ENCODE measurements at places on chromosomes 6 and 20. TPM values are rescaled to one million over a fixed set of nuclear protein-coding genes. Genes with fewer than 3 reads are reported as not detected.

DNA sequence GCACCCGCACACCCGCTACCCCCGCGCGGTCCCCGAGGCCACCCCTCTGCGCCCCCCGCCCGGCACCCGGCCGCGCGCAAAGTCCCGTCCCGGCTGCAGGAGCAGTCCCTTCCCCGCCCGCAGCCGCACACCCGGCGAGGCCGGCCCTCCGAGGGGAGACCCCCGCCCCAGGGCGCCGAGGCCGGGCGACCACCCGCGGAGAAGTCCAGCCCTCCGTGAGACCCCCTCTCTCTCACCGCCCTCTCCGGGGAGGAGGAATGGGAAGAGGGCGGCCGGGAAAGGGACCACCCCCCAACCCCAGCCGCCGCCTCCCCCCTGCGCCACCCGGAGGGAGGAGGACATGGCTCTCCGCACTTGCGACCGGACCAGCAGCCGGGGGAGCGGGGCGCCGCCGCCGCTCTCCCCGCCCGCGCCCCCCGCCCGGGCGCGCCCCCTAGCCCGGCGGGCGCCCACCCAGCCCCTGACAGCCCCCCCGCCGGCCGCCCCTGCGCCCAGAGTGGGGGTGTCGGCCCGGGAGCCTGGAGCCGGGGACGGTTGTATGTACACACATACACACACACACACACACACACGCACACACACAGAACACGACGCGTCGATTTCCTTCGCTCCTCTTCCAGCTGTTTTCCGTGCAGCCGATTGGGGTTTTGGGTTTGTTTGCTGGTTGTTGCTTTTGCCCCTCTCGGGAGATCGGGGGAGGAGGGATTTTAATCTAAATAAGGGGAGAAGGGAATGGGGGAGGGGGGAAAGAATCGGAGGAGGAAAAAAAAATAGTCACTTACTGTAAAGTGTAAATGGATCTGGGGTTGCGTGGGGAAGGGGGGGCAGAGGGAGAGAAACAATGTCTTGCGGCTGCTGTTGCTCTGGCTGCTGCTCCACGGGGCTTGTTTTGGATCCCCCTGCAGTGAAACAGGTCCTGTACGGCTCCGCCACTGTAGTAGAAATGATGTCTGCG is at the start of gene ATXN1:
ATXN1 (minus strand) TSS at position 945 of the 955 bp plus-strand sequence.
- peak within 1 kb of the TSS; percentile 93 for H3K27ac ChIP-seq
- peaks cover 7% of the 10 kb centered on the region for H3K36me3 ChIP-seq
- peak within 1 kb of the TSS; percentile 94 for H3K4me3 ChIP-seq
- peaks cover 57% of the 10 kb centered on the region for H3K4me1 ChIP-seq

DNA sequence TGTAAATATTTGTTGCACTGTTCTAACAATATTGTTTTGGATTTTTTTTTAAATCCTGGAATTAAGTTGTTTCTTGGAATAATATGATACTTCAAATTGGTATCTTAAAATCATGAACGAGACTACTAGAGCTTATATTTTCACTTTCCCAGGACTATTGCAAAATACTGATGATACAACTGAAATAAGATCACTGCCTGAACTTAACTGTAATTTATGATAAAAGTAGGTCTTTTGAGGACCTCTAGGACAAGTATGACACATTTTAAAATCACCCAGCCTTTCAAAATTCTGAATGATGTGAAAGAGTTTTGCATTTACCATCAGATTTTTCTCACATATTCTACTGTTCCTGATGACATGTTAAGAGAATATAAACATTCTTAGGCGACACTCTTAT is 8.6 kb upstream of the UBE2J1 start:
- DNase-seq = no peak
- H3K36me3 ChIP-seq = no peaks in the 10 kb centered on the region
- no peaks in the 10 kb centered on the region for H3K27me3 ChIP-seq
- H3K27ac ChIP-seq = no peak overlapping the region

DNA sequence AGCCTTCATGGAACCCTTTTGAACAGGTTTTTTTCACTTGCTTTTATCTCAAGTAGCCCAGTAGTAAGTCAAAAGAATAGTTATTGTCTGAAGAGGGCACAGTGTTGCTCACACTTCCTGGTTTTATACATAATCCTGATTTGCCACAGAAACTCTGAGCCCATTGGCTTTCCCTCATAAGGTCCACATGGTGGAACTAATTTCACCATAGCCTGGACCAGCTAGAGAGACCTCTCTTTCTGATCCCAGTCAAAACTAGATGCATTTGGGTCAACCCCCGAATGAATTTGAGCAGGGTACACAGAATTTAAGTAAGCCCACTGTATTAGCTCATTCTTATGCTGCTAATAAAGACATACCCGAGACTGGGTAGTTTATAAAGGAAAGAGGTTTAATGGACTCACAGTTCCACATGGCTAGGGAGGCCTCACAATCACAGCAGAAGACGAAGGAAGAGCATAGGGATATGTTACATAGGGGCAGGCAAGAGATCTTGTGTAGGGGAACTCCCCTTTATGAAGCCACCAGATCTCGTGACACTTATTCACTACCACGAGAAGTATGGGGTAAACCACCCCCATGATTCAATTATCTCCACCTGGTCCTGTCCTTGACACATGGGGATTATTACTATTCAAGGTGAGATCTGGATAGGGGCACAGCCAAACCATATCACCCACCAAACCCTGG is 6.2 kb downstream of the RWDD2A start:
- H3K4me3 ChIP-seq = no peak overlapping the region
- peaks cover 7% of the 10 kb centered on the region for H3K36me3 ChIP-seq
- no peak for DNase-seq
- H3K27me3 ChIP-seq = no peaks in the 10 kb centered on the region

DNA sequence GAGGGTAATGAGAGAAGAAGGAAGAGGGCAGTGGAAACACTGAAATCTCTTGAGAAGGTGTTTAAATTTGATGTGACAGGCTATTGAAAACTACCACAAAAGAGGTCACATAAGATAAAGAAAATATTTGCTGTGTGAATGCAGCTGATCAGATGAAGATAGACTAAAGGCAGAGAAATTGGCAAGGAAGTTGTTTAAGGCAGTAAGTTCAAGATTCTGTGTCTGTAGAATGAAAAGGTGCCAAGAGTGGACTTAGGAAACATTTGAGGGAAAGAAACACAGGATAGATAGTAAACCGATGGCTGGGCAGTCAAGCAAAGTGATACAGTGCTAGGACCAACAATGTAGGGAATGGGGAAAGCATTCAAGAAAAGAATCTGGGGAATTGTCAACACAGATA is 332.3 kb upstream of the MARCKS start:
- no peak overlapping the region for H3K27ac ChIP-seq
- no peak overlapping the region for H3K4me3 ChIP-seq
- H3K36me3 ChIP-seq = no peaks in the 10 kb centered on the region
- DNase-seq = no peak
- H3K4me1 ChIP-seq = no peaks in the 10 kb centered on the region

DNA sequence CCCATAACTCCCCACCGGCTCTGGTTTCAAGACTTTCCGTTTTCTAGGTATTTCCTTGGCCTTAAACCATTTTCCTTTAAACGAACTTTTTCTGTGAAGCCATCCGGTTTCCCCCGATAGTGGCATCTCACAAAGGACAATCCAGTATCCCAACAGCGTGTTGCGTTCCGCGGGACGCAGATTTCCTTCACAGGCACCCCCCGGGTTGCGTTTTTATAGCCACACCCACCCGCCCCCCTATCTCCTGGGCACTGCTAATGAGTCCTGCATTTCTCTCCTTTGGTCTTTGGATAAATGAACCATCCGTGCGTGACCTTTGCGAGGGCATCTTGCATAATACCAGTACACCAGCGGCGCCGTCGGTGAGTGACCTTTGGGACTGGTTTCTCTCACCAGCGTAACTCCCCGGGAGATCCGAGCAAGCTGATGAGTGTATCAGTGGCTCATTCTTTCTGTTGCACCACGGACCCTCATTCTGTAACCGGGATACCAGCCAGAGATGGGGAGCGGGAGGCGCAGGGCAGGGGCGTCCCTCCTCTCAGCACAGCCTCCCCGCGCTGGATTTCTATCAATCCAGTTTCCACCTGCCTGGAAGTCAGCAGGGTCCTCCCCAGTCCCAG is 586 bp upstream of the NQO2 start:
- H3K36me3 ChIP-seq = peaks cover 8% of the 10 kb centered on the region
- peak overlapping the region; percentile 84 for H3K4me3 ChIP-seq
- H3K27me3 ChIP-seq = no peaks in the 10 kb centered on the region
- H3K27ac ChIP-seq = peak overlapping the region; percentile 88

Gene DDX39B
- 538 TPM for total RNA-seq

Gene REM1
- total RNA-seq = not detected

Gene ADGB
- total RNA-seq = 0.56 TPM

Gene NHLRC1
- 0.19 TPM for total RNA-seq
